K562 (cell line): ENCODE measurements at places on chromosomes 1 and 21. TPM values are rescaled to one million over a fixed set of nuclear protein-coding genes. Genes with fewer than 3 reads are reported as not detected.

GRCh38 chr1:47545912-47546483 lies 108.2 kb downstream of the FOXD2 start:
- DNase-seq = no peak

GRCh38 chr1:220046052-220046930 lies at the start of gene EPRS1:
Gene EPRS1 (minus strand): TSS chr1:220046505. CDS start chr1:220046388, 117 bp downstream.
- peak; percentile 95 for DNase-seq

The PLEKHG5 gene
- 0.29 TPM in 2 replicates for total RNA-seq

The BNIPL gene
- 0.47 and 0.84 TPM in 2 replicates for total RNA-seq

The PDPN gene
- total RNA-seq = 0.11 and 0.25 TPM in 2 replicates
